Stimulated activated naive CD4-positive, alpha-beta T cell (primary cell): ENCODE measurements at places on chromosomes 2 and 18.

DNA sequence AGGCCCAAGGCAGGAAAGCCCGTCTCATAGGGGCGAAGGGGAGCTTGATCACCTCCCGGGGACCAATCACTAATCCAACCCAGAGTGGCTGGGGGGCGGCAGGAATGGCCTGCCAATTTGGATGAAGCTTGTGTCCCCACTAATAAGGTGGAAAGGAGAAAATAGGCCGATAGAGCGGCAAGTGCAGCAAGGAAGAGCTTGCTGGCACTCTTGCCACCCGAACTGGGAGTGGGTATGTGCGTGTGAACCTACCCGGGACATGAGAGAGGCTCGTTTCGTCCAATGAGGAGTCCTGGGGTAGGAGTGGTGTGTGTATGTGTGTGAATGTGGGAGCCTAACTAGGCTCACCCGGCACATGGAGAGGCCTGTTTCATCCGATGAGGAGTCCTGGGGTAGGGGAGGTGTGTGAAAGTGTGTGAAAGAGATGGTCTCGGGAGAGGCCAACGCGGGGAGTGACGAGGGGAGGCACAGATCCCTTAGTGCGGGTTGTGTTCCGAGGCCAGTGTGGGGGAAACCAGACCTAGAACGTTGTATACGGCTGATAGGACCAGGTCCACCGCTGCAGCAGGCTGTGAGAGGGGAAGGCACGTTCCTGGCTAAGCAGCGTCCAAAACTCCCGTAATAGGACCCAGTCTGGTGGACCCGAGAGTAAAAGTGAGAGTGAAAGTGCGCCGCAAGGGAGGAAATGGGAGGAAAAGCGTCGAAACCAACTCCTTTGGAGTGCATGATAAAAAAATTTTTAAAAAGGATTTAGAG lies 47.1 kb upstream of the SELENOI start:
- peak; percentile 36 for DNase-seq

DNA sequence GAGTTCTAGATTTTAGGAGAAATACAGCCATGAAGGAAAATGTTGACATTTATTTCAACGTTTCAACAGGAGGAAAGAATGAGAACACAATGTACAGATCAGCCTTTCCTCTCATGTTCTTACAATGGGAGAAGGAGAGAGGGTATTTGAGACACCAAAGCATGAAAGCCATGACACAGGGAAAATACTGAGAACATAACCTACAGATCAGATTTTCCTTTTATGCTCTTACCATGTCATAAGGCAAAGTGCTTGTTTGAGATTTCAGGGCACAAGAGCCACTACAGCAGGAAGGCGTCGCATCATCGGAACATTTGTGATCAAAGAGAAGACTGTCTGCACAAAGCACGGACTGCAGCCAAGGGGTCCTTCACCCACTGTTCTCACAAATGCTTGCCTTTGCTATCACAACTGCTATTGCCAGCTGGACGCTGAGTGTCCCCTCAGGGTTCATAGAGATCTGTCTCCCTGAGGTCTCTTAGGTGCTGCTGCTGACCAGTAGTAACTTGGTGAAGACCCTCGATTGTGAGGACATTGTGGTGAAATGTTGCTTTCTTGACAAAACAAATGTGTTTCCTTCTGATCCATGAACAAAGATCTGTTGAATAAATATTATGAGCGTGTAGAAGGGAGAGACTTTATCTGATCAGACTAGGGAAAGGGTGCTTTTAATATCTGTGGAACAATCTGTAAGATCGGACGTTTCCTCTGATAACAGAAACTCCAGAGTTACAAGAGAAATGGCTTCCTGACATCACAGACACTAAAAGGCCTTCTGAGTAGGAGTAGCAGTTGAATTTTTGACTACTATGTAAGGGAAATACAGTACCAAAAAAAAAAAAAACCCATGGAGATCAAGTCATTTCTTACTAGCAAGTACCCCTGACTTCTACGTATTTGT lies 6.4 kb upstream of the IL1RL1 start:
- no peak for DNase-seq

DNA sequence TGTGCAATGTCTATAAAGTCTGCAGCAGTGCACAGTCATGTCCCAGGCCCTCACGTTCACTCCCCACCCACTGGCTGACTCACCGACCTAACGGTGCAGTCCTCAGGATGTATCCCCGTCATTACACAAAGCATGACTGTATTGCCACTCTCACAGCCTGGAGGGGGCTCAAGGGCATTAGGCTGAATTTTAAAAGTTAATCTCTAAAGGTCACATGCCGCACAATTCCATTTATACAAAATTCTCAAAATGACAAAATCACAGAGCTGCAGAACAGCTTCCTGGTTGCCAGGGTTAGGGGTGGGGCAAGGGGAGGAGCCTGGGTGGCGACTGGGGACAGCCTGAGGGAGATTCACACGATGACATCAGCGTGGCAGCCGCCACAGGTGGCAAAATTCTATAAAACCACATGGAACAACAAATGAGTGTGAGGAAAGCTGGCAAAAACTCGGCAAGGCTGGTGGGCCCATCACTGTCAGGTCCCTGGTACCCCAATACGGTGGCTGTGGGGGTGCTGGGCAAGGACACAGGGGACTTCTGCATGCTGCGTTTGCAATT lies 97.6 kb downstream of the NDUFA10 start:
- DNase-seq: peak; percentile 14

- DNase-seq: no peak
Observed at GRCh38 chr18:3599861-3600260, 149.9 kb downstream of the TGIF1 start.

DNA sequence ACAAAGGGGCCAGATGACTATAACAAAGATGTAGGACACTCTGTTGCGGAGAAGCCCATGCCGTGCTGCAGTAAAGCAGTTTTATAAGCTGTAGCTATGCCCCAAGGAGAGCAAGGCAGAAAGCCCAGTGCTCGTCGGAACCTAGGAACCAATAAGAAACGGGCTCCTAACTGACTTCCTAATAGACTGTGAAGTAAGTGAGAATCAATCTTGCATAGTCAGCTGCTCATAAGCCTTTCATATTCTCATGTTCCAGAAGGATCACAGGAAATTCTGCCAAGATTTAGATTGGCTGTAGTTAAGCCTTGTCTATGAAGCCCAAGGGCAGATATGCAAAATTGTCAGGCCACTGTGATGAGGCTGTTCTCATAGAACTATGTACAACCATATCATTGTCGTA lies 98.4 kb downstream of the RTTN start:
- DNase-seq: no peak

GRCh38 chr2:110219496-110220189 lies 7.3 kb upstream of the MTLN start:
- no peak for DNase-seq

- no peak for DNase-seq
Observed at GRCh38 chr2:190333928-190334327, 9.5 kb upstream of the INPP1 start.

- peak; percentile 30 for DNase-seq
Observed at GRCh38 chr2:53861824-53862223, 2.1 kb upstream of the GPR75 start.

- DNase-seq: no peak
Observed at GRCh38 chr2:227450926-227451654, 20.9 kb upstream of the AGFG1 start.

DNA sequence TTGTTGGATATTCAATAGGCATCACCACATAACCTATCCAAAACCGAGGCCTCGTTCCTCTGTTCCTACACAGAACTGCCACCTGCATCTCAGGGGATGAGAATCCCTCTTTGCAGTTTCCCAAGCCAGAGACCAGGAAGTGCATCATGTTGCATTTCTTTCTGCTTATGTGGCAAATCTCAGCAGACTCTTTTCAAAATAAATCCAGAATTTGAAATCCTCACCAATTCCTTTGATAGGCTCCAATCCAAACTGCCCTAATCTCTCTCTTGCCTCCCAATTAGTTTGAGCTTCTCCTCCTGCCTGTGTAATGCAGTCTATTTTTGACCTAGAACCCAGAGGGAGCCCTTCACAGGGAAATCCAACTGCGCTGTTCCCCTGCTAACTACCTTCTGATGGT lies 215.5 kb downstream of the RNF144A start:
- DNase-seq: no peak

- no peak for DNase-seq
Observed at GRCh38 chr2:97656905-97657587, 6.8 kb downstream of the ACTR1B start.

GRCh38 chr18:77016936-77017335 lies 115.6 kb downstream of the MBP start:
- DNase-seq: no peak

DNA sequence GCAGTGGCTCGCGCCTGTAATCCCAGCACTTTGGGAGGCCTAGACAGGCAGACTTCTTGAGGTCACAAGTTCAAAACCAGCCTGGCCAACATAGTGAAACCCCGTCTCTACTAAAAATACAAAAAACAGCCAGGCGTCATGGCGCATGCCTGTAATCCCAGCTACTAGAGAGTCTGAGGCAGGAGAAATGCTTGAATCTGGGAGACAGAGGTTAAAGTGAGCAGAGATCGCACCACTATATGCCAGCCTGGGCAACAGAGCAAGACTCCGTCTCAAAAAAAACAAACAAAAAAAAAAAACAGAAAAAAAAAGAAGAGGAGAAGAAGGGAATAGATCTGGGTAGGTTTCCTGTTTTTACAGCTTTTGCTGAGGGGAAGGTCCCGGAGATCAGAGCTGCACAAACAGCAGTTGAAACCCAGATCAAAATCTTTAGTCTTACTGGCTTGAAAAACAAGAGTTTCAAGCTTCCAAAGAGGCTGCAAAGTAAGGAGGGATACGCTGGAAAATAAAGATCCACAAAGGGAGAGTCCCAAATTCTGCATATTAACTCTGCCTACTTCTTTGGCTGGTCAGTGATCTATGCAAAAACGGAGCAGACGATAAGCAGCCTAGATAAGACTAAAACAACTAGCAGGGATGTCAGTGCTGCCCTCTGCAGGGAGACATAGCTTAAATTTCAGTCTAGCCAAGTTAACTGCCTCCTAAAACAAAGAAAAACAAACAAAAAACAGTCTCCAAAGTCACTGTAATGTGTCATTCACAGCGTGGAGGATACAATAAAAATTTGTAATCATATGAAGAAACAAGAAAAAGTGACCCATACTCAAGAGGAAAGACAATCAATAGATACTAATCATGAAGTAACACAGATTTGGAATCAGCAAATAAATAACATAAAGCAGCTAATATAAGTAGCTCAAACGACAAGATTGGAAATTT lies 74.1 kb downstream of the TLK1 start:
- DNase-seq: peak; percentile 42

DNA sequence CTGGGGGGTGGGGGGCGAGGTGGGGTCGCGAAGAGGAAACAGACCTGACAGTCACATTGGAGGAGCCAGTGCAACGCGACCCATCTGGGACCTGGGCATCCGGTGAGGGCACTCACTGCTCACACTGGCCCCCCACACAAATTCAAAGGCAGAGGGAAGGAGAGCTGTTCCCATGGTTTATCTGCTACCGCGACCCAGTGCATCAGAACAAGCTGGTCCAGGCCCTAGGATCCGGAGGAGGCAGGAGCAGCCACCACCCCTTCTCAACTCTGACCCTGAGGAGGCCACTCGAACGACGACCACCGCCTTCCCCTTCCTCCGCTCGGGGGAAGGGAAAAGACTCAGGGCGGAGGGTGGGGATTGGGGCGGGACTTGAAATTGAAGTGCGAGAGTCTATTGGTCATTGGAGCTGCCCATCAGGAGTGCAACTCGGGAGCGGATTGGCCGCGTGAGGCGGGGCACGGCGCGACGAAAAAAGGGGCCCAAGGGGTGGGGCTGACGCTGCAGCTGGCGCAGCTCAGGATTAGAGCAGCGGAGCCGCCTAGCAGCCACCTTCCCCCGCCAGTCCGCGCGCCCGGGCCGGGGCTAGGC lies at the start of gene CDK5R2:
CDK5R2 (plus strand) TSS at position 526 of the 591 bp plus-strand sequence. CDS start 155 bp downstream, outside the sequence.
- DNase-seq: no peak

GRCh38 chr18:57353940-57354461 lies 1.6 kb downstream of the ST8SIA3 start:
- DNase-seq: no peak

GRCh38 chr2:100013892-100014677 lies 128.3 kb downstream of the AFF3 start:
- DNase-seq: no peak

DNA sequence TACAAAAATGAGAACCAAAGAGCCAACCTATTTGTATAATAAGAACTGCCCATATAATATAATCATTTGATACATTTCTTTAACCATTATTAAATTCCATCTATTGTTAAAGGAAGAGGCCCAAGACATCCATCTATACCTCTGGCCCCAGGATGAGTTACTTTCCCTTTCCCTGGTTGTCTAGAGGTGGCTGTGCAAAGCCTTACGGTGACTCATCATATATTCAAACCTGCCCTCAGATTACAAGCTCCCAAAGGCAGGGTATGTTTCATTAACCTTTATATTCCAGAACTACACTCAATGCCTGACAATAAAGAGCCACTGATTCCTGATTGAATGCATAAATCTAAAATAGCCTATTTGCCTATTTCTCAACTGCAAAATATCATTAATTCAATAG lies 105.8 kb upstream of the PID1 start:
- no peak for DNase-seq

DNA sequence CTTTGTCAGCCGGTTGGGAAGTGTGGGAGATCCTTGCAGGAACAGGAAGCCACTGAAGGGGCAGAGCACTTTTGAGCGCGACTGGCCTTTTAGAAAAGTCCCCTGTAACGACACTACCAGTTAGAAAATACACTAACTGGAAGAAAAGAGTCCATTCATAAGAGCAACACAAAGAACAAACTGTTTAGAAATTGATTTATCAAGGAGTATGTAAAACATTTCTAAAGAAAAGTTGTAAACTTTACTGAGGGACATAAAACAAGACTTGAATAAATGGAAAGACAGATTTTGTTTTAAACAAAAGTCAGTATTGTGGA lies 29.8 kb upstream of the POMC start:
- no peak for DNase-seq

DNA sequence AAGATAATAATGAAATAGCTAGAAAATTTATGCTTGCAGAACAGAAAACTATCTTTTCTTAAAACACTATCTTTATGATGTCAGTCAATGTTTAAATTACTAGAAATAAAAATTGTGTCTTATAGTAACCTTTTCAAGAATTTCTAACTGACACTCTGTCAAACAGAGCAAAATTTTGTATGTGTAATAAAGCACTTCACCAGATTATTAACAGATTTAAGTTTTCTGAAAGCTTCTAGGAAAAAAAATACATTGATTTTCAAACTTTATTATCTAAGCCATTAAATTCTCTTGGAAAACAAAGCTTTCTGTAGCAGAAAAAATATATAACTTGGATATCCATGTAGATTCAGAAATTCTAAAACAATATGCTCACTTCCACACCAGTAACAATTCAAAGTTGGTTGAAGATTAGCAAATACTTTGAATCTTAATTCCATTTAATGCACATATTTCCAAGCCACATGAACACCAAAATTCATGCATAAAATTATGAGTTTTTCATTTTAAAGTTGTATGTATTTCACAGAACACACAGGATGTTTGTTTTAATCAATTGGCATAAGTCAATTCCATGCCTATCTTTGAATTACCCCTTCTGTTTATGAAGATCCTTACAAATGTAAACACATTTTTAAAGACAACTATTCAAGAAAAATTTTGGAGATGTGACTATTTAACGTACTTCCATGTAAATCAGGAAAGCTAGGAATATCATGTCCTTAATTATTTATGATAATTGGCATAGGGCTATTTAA lies 19.9 kb downstream of the FN1 start:
- DNase-seq: no peak

- DNase-seq: no peak
Observed at GRCh38 chr18:42092848-42093247, 137.8 kb downstream of the PIK3C3 start.
